ENCODE measurements at places on chromosomes 4 and X.

- no peak for DNase-seq
These were observed 458.6 kb upstream of the NWD2 start for GRCh38 chr4:36785973-36786372.

- no peak for DNase-seq
These were observed 77.7 kb downstream of the MAML3 start for GRCh38 chr4:140076307-140076706.

- no peak for DNase-seq
These were observed 466 bp downstream of the DLG3 start for GRCh38 chrX:70444946-70445656.

- no peak for DNase-seq
These were observed 393.8 kb downstream of the INPP4B start for GRCh38 chr4:142452161-142452855.

DNA sequence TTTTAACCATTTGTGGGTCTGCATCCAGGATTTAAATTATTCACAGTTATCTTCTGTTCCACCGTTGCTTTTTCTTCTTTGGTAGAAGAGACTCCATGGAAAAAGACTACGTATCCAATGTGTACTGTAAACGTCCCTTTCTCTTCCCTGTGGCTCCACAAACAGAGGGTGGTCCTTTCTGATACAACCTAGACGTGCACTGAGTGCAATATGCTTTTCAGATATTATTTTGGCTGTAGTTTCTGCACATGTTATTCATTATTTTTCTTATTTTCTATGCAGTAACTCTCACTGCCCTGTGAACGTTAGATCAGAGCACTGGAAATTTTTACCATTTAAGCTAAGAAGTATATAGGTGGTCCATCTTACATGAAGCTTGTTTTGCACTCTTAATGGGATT, 72.7 kb downstream of the SHISA3 start:
- DNase-seq: no peak

All from fibroblast of skin of left quadriceps (primary cell).